ENCODE measurements at places on chromosomes 3 and 15.

- peak; percentile 44 for DNase-seq
These were observed 769 bp downstream of the C2CD4A start for GRCh38 chr15:62067448-62068044.

- no peak for DNase-seq
These were observed 31.2 kb upstream of the MYO5C start for GRCh38 chr15:52326756-52327155.

- DNase-seq: no peak
These were observed 8.9 kb upstream of the SGO1 start for GRCh38 chr3:20194793-20195460.

DNA sequence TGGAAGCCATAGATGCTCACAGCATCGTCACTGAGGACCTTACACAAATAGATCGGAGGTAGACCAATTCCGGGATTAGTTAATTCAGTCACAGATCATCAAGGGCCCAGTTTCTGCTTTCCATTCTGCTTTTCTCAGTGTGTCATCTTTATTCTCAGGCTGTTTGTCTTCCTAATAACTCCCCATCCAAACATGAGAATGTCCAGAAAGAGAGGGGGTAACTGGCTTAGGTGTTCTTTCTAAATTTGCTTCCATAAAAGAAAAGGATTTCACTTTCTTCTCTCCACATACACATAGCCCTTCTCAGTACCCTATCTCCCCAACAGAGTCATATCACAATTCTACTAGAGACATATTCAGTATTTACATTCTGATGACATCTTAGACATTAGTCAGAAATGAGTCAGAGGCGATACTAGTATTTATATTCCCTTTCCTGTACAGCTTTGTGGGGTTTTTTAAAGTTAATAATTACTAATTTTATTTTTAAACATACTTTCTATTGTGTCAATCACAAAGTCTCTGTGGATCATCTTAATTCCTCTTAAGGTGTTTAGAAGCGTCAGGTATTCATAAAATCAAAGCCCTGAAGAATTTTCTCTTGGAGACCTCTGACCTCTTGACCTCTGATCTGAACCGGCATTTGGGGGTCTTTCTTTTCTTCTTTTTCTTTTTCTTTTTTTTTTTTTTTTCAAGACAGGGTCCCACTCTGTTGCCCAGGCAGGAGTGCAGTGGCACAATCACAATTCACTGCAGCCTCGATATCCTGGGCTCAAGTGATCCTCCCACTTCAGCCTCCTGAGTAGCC lies 24.3 kb upstream of the IL12A start:
- DNase-seq: no peak

DNA sequence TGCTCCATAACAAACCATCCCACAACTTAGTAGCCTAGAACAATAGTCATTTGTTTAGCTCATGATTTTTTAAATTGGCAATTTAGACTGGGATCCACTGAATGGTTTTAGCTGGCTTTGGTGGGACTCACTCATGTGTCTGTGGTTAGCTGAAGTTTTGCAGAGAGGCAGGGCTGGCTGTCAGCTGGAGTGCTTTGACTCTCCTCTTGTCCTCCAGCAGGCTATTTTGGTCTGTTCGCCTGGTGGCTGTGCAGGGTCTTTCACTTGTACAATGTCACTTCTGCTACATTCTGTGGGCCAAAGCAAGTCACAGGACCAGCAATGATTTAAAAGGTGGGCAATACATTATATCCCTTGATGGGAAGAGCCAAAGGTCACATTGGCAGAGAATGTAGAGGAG lies 1146.5 kb downstream of the ROBO2 start:
- DNase-seq: no peak

DNA sequence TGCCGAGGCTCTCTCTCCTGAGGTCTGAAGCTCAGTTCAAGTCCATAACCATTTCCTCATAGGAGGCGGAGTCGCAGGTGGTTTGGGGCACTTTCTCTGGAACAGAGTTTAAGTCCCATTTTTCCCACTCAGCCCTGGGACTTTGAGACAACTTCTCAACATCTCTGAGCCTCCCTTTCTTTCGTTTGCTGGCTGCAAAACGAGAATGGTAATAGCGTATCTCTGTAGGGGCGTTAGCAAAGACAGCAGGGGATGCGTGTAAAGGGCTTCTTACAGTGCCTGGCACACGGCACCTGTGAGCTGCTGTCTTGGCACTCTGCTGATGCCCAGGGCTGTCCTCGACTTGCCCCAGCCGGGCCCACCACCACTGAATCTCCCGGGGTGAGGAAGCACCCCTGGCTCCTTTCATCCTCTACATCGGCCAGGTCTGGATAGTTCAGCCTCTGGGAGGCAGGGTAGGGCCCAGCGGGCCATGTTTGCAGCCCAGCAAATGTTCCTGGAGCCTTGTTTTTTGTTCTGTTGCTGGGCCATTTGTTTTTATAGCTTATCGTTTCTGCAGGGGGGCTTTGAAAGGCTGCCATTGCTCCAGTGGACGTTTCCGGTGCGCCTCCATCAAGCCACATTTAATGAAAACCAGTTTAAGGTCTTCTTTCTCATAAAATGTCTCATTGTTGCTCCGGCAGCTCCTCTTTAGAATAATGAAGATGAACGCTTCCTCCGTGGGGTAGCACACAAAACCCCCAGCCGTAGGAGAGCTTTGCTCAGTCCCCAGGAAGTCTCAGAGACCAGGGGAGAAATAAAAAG lies 60.0 kb upstream of the WNT5A start:
- DNase-seq: no peak

- DNase-seq: peak; percentile 52
These were observed 21.1 kb downstream of the GCNT3 start for GRCh38 chr15:59632714-59633113.

All from nephron progenitor cell (in vitro differentiated cells).